ENCODE measurements at places on chromosomes 6 and 20.
A peak's percentile ranks its signal among the peaks of the same experiment; 100 is the strongest.

- peak; percentile 17 for DNase-seq
Observed at GRCh38 chr20:46230801-46231282, 77.5 kb downstream of the CDH22 start.

GRCh38 chr20:59019217-59019616 is at the start of gene TUBB1:
TUBB1 (plus strand) TSS chr20:59019429; CDS start chr20:59019523, 94 bp downstream.
- no peak for DNase-seq

DNA sequence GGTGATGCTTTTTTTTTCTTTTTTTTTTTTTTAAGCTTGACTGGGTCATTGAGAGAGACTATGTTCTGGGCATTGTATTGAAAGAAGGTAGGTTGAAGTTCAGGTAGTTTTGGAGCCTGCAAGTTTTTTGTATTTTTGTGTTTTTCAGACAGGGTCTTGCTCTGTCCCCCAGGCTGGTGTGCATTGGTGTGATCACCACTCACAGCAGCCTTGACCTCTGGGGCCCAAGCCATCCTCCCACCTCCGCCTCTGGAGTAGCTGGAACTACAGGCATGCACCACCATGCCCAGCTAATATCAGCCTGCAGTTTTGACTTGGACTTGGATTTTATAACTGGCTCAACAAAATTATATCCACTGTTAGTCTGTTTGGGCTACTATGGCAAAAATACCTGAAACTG is 31.7 kb upstream of the TFAP2A start:
- DNase-seq, result no peak

- no peak for DNase-seq
Observed at GRCh38 chr6:15996030-15996429, 132.9 kb upstream of the MYLIP start.

DNA sequence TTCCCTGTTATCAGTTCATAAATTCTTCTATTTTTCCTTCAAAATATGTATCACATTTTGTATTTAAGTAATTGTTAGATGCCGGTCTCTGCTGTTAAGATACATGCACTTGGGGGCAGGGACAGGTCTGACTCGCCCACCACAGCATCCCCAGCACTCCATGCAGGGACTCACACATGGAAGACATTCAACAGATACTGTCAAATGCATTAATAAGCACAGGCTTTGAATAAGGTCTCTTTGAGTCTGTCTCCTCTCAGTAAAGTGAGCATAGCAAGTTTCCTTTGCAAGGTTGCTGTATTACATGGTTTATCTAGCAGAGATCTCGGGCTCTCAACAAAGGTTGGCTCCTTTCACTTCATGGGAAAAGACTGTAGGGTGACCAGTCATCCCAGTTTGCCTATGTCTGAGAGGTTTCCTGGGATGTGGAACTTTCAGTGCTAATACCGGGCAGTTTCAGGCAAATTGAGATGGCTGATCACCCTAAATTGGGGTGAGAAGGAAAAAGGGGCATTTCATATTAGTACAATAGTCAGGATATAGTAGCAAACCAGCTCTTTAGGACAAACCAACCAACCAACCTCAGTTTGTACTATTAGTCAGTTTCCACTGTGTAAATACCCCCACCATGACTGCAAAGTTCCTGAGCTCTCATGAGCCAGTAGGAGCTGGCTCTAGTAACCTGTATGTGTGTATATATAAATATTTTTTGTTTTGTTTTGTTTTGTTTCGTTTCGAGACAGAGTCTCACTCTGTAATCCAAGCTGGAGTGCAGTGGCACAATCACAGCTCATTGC is 15.0 kb downstream of the JPH2 start:
- no peak for DNase-seq

- no peak for DNase-seq
Observed at GRCh38 chr6:125655511-125655910, 93.9 kb upstream of the HEY2 start.
